ENCODE measurements at places on chromosomes 7 and 10.

DNA sequence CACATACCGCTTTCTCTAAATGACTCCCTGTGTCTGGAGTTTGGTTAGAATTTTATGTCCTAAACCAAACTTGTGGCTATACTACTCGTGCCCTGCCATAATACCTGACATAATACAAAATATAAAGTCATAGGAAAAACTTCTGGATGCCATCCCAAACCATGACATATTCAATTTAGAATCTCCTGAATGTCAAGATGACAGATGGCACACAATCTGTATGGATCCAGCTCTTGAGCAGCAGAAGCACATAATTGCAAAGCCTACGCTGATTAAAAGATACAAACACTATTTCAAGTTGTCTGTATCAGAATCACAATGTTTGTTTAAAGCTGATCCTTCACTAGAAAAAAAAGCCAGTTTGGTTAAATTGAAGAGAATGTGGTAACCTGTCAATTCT lies 22.4 kb upstream of the CDC14C start:
- DNase-seq = no peak

- DNase-seq = no peak
Measured at GRCh38 chr7:82723411-82723810, 279.8 kb upstream of the CACNA2D1 start.

DNA sequence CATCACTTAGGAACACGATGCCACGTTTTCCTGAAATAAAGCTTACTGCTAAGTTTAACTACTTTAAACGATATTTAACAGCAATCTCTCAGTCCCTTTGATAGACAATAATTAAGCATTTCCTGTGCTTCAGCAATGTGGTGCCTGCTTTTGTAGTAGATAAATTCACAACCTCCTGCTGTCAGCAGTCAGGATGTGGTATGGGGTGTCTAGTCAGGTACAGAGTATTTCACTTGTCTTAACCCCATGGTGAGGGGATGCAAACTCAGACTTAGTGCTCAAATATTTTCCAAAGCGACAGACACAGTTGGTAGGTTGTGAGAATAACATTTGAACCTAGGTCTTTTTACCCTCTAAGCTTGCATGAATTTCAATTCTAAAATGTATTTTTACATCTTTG lies 526.2 kb upstream of the PFKP start:
- DNase-seq = no peak

- DNase-seq = no peak
Measured at GRCh38 chr7:130909161-130909836, 175.3 kb upstream of the KLF14 start.

DNA sequence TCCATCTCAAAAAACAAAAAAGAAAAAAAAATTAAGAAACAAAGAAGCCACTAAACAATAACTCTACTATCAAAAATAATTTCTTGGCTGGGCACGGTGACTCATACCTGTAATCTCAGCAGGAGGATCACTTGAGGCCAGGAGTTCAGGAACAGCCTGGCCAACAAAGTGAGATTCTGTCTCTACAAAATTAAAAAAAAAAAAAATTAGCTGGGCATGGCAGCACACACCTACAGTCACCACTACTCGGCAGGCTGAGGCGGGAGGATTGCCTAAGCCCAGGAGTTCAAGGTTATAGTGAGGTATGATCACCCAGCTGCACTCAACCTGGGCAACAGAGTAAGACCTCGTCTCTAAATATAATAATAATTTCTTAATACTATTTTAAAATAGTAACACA lies 69.0 kb downstream of the PARD3 start:
- no peak for DNase-seq

DNA sequence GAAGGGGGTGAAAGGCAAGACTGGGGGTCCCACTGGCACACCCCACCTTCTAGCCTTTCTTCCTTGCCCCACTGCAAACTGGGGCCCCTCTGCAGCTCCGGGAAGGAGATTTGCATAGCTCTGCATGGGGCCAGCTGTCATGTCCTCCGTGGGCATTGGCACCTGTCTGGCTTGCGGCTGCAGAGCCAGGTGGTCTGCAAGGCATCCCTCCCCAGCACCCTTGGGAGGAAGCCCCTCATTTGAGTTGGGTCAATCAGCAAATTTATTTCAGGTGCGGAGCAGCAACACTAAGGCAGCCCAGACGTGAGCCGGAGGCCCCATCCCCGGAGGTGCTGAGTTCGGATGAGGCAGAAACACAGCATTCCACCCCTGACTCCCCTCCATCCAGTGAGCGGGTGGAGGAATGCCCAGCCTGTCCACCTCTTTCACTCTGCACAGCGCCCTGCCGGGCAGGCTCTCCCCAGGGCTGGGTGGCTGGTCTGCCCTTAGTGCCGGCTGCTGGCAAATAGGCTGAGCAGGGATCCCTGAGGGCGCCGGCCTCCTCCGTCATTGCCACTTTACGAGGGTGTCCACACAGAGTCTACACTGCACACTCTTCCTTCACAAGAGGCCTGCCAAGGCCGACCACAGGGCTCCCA lies 143.2 kb downstream of the TCERG1L start:
- DNase-seq = no peak

- DNase-seq = no peak
Measured at GRCh38 chr7:26560526-26561256, 269.0 kb downstream of the SNX10 start.

DNA sequence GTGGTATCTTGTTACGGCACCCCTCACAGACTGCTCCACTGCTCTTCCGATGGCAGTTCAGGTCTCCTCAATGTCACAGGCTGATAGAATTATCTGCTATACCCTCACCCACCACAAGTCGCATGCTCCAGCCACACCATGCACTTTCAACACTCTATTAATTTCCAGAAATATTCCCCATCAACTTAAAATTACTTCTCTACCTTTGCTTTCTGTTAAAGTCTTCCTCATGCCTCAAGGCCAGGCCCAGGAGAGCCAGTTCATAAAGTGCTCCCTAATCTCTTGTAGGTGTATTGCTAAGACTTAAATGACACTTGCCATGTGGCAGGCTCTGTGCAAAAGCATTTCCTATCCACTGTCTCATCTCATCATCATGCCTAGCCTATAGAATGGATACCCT lies 105.9 kb upstream of the ARID5B start:
- DNase-seq = no peak

DNA sequence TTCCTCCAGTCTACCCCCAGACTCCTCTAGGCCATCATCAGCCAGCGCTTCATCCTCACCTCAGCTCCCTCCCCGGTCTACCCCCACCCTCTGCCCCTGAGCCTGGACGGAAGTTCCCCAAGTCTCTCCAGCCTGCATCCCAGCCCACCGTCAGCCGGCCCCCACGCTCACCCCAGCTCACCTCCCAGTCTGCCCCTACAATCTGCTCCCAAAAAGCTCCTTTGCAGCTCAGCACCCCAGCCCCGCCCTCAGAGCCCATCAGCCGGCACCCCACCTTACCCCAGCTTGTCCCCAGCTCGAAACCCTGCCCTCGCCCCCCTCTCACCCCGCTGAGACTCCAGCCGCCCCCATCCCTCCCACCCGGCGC lies 322 bp upstream of the RAMP3 start:
- DNase-seq = no peak

DNA sequence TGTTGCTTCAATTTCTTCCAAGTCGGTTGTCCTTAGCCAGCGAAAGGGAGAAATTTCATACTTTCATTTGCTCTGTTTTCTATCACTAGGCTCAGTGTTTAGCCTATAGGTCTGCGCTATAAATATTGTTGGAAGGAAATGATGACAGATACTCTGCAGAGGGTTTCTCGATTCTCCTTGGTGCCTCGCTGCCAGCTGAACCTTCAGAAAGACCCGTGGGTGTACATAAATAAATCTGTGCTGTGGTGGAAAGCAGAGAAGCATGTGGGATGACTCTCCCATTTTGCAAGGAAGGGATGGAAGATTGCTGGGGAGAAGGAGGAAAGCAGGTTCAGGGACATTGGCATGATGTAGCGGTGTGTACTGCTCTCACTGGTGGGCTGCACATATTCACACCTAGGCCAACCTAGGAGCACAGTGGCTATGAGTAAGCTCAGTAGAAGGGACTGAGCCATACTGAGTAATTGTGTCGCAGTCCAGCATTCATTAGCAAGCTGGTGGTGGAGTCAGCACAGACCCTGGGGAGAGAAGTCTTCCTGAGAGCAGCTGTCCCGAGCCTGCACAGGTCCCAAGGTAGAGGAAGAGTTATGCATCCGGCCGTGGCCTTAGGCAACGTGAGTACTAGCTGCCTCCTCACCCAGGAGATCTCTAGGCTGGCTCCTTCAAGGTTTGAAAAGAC lies 50.5 kb downstream of the PNLIPRP3 start:
- DNase-seq = no peak

GRCh38 chr7:98252425-98253054 lies 508 bp upstream of the TECPR1 start:
- no peak for DNase-seq

GRCh38 chr10:95536017-95536416 lies 25.2 kb downstream of the SORBS1 start:
- DNase-seq = no peak

- no peak for DNase-seq
Measured at GRCh38 chr10:70293169-70293843, 9.5 kb upstream of the NPFFR1 start.

DNA sequence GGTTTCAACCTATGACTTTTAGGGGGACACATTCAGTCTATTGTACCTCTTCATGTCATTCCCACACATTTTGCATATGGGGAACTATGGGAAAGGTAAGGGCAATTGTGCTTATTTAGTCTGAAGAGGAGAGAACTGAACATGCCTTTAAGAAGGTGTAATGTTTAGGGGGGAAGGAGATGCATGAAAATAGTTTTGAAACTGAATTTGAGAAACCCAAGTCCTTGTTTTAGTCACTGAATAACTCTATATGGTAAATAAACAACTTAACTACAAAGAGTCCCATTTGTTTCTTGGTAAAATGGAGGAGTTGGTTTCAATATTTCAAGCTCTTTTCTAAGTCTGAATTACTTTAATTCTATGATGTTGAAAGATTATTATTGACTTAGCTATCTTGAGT lies 166.1 kb downstream of the DNAJB9 start:
- no peak for DNase-seq

DNA sequence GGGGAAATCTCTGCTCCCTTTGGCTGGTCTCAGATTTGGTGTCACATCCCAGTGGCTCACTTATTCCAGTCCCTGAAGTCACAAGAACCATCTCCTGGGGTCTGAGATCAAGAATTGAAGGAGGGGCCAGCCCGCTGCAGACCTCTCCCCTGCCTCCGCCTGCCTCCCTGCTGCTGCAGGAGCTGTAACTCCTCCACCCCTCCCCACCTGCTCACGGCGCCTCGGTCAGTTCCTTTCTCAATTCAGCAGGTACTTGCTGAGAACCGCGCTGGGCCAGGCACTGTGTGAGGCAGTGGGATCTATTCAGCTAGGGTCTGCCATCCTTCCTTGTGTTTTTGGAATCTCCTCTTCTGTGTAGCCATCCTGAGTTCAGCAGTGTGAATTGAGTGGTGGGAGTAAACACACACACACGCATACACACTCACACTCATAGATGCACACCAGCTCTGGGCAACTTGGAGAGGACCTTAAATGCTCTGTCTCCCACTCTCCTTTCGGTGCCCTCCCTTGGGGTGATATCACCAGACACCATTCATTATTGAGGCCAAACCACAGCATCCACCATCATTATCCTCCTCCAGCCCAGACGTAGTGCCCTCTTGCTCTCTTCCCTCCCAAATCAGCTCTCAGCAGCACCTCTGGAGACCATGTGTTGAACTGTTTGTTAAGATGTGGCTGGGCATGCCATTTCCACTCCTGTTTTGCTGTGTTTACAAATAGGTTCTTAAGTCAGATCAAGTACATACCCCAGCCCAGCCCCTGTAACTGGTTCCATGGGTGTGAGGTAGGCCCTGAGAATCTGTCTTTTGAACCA lies 22.0 kb upstream of the ANKRD2 start:
- no peak for DNase-seq

DNA sequence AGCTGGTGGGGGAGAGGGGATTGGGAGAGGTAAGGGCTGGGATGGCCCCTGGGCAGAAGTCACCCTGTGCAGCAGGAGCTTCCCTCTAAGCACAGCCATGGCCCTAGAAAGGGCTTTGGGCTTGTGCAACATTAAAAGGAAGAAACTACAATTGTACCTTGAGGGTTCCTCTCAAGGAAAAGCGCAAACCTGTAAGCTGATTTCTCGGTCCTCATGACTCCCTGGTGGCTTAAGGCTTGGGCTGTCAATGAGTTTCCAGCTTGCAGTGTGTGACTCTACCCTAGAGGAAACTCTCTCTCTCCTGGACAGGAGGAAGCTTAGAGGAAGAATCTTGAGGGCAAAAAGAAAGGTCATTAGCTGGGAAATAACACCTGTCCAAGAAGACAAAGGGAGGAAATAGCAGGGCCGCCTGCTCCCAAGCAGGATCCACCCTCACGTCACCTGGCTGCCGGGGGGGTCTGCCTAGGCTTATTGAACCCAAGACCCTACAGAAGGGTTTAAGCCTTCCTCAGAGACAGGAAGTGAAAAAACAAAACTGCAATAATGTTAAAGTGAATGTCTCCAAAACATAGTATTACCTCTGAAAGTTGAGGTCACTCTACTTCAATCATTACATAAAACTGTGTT lies 112.5 kb downstream of the WDR11 start:
- no peak for DNase-seq

GRCh38 chr7:43905956-43906330 lies 453 bp downstream of the URGCP start:
- DNase-seq = no peak

GRCh38 chr7:143375298-143376034 lies 5.7 kb upstream of the ZYX start:
- DNase-seq = no peak

GRCh38 chr7:158382363-158383254 lies 205.0 kb downstream of the PTPRN2 start:
- DNase-seq = no peak

GRCh38 chr7:11784769-11785536 lies 47.0 kb downstream of the THSD7A start:
- DNase-seq = no peak

Data from stimulated activated CD8-positive, alpha-beta memory T cell treated with anti-CD3 and anti-CD28 coated beads, Interleukin-12 subunit alpha, Interleukin-12 subunit beta, amount 100 ng/mL, for 1 hour (primary cell).